Fibroblast of villous mesenchyme (primary cell): ENCODE measurements at places on chromosomes 13 and 19.

DNA sequence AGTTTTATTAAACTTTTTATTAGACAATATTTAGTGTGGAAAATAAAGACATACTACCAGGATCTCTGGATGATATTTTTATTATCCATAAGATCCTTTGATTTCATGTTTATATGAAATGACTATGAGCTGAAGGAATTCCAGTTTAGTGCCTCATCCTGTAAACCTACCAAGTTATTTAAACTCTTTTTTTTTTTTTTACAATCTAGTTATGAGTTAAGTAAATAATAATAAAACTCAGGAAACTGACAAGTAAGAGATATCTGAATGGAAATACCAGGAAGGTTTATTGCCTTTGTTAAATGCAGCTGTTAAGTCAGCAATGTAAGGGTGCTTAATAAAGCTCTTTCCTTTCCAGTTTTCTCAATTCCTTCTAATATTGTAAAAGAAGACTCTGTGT lies 53.9 kb downstream of the RXFP2 start:
- peak; percentile 75 for DNase-seq

DNA sequence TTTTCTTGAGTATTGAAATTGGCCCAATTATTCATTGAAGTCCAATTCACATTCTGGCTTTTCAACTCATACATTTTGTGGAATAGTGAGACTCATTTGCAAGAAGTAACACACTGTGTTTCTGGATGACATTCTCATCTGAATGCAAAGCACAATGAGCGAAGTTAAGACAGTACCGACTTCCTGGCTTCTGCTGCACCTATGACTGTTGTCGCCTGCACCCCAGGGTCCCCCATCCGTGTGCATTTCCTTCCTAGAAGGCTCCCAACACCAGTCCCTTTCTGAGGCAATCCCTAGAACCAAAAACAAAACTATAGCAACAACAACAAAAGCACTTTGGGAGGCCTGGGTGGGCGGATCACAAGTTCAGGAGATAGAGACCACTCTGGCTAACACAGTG lies 183.3 kb downstream of the SHISA2 start:
- no peak for DNase-seq

- DNase-seq, result no peak
Measured at GRCh38 chr19:54183431-54183830, 5.9 kb downstream of the MBOAT7 start.

DNA sequence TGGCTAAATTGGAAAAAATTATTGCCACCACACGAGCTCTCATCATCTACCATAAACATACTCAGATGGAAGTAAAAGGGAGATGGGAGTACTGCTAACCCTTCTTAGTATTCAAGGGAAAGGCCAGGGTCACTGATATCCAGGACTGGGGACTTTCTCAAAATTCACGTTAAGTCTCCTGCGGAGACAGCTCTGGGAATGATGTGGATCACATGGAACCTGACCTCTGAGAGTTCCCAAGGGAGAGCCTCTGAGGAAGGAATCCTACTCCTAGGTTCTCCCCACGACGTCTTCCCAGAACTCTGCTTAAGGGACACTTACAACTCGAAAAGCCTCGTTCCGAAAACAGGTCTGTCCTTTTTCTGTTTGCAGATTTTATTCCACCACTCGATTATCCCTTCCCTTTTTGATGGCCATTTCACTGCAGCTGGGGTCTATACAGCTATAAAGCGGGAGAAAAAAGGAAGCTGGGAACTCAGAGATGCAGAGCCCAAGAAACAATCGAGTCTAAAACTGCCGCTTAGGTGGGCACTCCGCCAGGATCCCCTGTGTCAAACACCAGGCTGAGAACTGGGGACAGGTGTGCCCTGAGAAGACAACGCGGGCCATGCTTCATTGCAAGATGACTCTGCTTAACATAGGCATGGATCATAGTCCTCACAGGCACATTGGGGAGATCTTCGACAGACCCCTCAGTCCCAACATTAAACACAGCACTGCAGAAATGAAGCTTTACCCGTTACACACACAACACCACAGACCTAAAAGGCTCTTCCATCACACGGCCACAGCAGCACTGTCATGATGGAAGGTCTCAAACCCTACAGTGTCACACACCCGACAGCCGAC lies 823 bp upstream of the ZNF567 start:
- DNase-seq, result peak; percentile 7

GRCh38 chr13:39879286-39880035 lies 224.0 kb downstream of the COG6 start:
- DNase-seq, result no peak

GRCh38 chr13:27534981-27535380 lies 84.6 kb upstream of the MTIF3 start:
- no peak for DNase-seq

- DNase-seq, result peak; percentile 16
Measured at GRCh38 chr19:21838646-21839045, 2.7 kb upstream of the ZNF43 start.
